NCI-H510A treated with DMSO at 0.1 percent for 48 hours (cell line): ENCODE measurements at places on chromosomes 1 and 21.

DNA sequence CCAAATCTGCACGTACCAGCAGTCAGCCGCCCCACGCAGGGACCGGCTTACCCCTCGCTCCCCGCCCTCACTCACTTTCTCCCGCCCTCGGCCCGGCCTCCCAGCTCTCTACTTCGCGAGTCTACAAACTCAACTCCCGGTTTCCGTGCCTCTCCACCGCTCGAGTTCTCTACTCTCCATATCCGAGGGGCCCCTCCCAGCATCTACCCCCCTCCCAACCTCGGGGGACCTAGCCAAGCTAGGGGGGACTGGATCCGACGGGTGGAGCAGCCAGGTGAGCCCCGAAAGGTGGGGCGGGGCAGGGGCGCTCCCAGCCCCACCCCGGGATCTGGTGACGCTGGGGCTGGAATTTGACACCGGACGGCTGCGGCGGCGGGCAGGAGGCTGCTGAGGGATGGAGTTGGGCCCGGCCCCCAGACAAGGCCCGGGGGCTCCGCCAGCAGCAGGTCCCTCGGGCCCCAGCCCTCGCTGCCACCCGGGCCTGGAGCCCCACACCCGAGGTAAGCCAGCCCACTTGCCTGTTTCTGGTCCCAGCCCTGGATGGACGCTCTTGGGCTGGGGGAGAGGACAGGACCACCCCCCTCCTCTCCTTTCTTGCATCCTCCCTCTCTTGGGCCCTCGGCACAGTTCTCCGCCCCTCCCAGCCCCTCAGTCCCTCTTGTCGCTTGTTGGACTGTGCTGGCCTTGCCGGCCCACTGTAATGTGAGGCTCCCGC is at the start of gene ARTN:
TSS of gene ARTN (plus strand) at position 416 of the 715 bp plus-strand sequence. CDS start 1,856 bp downstream, outside the sequence.
- DNase-seq: peak; percentile 99

DNA sequence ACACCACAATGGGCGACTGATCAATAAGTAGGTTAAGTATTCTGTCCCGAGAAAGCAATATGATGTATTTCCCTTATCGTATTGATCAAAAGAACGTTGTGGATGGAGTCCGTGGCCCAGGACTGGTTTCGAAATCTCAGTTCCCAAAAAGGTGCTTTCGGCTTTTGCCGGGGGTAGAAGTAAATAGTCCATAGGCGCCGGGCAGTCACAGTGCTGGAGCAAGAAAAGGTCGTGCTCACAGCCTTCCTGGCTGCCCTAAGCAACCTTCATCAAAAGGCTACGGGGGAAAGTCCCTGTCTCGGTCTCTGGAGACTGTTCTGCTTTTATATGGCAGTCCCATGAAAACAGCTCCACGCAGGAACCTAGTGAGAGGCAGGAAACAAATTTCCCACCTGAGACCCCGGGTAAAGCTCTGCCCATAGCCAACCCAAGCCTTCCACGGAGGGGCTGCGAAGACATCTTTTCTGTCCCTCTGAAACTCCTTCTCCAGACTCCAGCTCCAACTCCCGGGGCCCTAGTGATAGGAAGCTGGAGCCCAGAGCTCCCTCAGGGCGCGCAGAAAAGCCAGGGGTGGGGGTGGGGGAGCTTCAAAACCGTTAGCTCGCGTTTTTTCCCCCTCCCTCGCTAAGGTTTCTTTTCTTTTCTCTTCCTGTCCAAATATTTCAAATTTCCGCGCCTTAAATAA is 7.0 kb downstream of the CDKN2C start:
- DNase-seq: no peak

DNA sequence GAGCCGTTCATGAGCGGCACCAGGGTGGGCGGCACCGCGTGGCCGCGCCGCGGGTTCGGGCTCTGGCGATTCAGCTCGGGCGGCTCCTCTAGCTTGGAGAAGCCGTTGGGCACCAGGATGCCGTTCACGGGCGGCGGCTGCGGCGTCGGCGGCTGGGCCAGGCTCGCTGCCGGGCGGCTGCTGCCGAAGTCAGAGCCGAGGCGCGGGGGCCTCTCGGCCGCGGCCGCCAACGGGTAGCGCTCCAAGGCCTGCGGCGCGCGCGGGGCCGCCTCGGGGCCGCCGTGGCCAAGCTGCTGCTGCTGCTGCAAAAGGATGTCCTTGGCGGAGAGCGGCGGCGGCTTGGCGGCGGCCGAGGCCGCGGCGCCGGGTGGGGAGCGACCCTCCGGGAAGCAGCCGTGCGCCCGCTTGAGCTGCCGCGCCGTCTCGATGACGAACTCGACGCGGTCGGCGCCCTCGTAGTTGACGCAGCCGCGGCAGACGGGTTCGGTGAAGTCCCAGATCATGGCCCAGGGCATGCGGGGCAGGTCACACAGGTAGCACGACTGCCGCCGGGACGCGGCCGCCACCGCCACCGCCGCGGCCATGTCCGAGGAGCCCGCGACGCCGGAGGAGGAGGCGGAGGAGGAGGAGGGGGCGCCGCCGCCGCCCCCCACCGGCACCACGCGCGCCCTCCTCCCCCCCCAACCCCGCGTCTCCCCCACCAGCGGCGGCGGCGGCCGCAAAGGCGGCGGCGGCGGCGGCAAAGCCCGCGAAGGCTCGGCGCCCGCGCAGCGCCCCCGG is 877 bp downstream of the IRF2BP2 start:
- no peak for DNase-seq

DNA sequence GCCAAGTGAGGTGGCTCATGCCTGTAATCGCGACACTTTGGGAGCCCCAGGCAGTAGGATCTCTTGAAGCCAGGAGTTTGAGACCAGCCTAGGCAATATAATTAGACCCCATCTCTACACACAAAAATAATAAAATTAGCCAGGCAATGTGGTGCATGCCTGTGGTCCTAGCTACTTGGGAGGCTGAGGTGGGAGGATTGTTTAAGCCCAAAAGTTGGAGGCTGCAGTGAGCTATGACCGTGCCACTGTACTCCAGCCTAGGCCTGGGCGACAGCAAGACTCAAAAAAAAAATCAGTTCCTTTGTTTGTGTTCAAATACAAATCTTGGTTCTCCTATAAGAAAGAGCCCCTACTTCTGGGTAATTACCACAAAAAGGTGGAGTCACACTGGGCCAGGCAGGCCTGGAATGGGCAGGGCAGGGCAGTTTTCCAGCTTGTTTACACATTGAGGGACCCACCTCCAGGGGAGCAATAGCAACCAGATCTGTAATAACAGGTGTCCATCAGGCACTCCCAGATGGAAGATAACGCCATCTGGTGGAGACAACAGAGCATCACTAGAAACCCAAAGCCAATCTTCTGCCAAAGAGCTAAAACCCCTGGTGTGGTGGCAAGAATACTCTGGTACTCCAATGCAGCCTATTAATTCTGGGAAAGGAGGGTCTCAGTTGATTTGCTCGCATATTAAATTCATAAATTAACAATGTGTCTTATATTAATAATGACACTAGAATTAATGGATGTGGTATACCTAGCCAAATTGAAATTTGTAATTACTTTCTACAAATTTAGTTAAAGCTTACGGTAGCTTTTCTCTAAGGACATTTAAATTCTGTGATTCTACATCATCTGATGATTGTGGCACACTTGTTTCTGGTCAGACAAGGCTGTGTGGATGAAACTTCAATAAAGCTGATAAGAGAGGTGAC is 13.2 kb downstream of the PPP1R15B start:
- DNase-seq: peak; percentile 93

DNA sequence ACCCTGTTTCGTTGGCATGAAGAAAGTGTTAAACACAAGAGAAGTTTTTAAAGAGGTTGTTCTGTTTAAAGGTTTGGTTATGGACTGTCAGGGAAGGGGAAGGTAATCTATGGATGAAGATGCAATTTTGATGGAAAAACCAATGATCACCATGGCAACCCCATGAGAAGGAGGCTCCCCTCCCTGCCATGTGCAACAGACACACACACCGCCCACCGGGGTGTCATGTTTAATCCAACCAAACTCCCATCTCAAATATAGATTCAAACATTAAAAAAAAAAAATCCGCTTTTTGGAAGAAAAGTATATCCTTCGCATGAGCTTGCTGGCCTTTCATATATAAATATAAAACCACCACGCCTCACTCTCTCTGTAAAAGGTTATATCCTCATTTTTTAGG is 80.9 kb upstream of the KRTAP19-8 start:
- no peak for DNase-seq

GRCh38 chr1:34164771-34165391 is at the start of gene CSMD2:
TSS of gene CSMD2 (minus strand) at chr1:34165230. CDS start at chr1:34165097, 133 bp downstream.
- DNase-seq: peak; percentile 97

DNA sequence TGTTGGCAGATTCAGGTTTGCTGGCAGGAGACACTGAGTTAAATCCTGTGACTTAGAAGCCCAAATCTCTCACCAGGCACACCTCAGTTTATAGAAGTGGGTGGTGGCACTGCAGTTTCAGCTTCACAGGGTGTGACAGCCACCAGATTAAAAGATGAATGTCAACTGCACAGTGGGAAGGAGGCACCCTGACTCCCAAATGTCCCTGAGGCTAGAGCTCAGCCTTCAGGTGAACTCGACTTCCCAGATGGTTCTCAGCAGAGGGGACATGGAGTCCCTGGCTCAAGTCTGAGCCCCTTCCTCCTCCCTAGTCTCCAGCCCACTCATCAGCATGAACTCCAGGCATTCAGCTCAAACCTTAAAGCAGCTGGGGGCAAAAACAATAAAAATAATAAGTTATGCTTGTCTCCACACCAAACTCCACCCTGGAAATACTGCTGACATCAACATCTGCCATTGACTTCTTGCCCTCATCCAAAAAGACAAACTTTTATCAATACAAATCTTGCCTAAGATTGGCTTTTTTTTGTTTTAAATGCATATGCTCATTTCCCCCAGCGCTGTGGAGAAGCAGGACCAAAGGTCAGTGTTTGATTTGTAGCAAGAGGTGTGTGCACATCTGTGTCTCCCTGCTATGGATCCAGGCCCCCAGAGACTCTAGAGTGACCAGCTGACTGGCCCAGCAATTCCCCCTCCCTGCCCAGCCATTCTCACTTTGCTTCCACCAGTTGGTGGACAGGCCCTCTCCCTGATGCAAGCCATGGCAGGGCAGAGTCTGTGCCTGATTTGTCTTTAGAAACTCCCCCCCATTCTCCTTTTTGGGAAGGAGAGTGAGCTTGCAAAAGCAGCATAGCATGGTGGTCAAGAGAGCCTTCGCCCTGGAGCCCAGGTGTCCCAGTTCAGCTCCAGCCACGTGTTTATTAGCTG is 18.5 kb upstream of the S100A7 start:
- no peak for DNase-seq

GRCh38 chr21:44871576-44872269 is 1.8 kb downstream of the PTTG1IP start:
- no peak for DNase-seq

DNA sequence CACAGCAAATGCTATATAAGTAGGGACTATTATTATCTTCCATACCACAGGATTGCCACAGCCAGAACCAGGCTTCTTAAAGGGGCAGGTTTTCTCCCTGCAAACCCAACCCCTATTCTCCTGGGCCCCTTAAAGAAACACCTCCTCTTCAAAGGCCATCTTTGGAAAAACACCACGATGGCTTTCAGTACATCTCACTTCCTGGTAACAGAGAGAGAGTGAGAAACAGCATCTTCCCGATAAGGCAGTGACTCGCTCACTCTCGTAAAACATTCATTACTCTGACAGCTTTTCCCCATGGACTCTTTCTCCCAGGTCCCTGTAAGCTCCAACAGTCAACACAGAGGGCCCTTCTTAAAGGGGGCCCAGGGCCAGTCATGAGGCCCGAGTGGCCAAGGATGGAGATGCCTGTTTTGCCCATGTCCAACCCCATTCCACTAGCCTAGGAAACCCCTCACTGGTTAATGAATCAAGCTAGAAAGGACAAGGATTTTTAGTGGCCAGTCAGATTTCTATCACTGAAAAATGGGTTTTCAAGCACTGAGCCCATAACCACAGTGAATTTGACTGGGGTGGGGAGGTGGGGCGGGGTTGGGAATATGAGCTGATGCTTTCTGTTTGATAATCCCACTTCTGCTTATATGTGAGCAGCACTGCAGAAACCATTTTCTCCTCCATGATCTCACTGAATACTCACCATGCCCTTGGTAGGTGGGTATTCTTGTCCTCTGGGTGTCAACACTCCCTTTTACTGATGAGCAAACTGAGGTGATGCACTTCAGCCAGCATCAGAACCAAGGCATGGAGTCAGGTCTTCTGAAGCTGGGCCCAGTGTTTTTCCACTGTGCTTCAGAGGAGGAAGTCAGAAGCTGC is 3.6 kb upstream of the NAV1 start:
- DNase-seq: peak; percentile 13

- no peak for DNase-seq
Observed at GRCh38 chr1:58597996-58598395, 20.9 kb upstream of the TACSTD2 start.

DNA sequence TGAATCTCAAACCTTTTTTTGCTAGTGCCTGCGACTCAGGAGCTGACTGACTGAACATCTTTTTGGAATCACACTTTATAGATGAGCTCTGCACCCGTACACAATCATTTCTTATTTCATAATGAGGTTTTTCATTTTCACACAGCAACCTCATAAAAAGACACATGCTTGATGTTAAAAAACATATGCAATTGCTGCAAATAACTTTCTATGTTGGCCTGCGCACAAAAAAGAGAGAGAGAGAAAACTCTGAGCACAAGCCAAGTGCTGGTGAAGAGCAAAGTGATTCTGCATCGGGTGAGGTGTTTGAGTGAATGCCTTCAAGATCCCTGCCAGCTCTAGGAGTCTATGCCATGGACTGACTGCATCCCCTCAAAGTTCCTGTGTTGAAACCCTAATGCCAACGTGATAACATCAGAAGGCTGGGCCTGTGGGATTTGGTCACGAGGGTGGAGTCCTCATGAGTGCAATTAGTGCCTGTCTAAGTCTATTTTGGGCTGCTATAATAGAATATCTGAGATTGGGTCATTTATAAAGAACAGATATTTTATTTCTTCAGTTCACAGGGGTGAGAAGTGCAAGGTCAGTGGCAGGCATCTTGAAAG is 36.6 kb downstream of the C1orf87 start:
- DNase-seq: no peak

DNA sequence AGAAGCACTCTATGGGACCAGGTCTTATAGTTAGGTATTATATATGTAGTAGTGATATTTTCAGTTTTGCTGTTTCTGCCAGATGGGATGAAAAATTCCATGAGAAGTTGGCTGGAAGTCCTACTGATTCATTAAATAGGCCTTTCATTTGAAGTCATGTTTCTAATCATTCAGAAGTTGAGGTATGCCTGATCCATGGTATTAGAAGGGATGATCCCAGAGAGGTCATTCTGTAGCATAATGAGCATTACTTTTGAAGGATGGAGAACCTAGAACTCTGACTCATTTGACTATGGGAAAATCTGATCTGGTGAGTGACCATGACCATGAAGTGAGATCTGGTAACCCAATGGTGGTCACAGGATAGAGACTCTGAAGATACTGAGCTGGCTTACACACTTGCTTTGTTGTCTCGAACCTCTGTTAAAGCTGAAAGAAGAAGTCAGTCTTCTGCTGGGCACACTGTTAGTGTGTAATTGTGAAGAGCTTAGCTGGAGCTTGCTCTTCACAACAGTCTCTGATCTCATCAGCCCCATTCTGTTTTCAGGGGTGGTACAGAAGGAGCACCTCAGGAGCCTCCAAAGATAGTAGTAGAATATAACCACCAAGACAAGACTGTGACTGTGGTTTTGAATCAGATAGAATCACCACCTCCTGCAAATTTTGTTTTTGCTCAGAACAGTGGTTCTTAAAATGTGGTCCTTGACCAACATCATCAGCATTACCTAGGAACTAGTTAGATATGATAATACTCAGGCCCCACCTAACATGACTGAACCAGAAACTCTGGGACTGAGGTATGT is 9.0 kb downstream of the MGST3 start:
- no peak for DNase-seq
